ENCODE measurements at places on chromosomes 3 and 15.

DNA sequence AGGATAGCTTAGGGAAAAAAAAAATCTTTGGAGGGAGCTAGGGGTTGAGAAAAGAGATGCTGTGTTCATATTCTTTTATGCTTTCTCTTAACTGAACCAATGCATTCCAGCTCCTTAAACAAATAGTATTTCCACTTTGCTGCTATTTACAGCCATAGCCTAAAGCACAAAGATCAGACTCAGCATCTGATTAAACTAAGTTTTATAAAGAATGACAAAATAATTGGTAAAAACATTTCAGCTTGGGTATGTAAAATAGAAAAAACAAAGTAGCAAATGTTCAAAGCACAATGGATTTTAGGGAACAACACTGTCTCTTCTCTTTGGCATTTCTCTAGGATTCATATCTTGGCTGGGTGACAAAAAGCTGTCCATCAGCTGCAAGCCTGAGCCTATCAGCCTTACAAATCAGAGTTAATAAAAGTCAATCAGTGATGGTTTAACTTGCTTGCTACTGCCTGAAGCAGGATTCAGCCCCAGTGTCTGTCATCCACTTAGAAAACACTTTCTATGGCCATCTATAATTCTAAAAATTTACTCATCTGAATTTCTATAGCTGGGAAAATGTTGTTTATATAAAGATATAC, 232.1 kb upstream of the CDIN1 start:
- DNase-seq = no peak

DNA sequence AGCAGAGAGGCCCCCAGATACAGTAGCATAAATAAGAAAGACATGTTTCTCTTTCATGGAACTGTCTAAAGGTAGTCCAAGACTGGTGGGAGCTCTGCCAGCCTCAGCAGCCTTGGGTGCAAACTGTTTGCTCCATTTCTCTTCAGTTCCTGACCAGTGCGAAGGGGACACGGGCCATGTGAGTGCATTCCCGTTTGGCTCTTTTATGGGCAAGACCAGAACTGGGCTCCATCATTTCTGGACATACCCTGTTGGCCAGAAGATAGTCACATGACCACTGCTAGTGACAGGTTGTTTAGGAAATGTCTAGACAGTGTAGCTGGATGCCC, 45.5 kb downstream of the CHCHD6 start:
- DNase-seq = no peak

DNA sequence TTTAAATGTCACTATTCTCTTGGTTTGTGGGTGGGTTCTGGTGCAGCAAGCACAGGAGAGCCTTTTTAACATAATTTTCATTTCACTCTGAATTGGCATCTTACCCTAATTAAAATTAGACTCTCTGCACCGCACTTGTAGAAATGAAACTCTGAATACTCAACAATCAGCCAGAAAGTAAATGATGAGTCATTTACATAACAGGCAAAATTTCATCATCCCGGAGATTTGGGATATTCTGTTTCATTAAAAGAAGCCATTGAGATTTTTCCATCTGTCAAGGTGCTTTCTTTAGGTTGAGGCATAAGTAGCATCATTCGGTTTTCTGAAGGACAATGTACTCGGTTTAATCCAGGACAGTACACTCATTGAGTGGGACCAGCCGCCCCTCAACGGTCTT, 111.0 kb downstream of the RFTN1 start:
- DNase-seq = no peak

DNA sequence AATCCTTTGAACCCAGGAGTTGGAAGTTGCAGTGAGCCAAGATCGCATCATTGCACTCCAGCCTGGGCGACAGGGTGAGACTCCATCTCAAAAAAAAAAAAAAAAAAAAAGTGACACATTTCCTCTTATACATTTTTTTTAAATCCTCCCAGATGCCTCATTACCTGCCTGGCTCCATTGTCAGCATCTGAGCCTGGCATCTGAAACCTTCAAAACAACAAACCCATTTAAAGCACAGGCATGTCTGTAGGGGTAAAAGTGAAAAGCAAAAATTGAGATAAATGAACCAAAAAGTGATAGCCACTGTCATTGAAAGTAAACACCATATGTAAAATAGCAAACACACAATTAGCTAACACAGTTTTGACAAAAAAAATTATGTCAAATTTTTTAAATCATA, 38.6 kb downstream of the OSBPL10 start:
- DNase-seq = no peak

- no peak for DNase-seq
Observed at GRCh38 chr3:77563012-77563411, 523.1 kb downstream of the ROBO2 start.

GRCh38 chr15:90838139-90838538, 30.2 kb upstream of the FURIN start:
- peak; percentile 58 for DNase-seq

DNA sequence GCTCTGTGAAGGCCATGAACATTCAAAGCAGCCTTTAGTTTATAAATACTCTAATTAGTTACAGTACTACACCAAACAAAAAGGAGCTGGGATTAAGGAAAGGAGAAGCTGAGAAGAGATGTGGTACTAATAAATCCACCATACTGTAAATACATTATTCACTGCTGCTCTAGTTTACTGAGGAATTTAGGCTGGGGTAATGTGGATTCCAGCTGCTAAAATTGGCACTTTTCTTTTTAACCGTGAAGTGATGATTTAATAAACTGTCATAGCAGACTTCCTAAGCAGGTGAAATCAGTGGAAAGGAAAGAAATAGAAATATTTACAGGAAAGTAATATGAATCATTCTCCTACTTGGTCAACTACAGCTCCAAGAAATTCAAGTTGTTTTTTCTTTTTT, 88.7 kb downstream of the TFG start:
- no peak for DNase-seq

DNA sequence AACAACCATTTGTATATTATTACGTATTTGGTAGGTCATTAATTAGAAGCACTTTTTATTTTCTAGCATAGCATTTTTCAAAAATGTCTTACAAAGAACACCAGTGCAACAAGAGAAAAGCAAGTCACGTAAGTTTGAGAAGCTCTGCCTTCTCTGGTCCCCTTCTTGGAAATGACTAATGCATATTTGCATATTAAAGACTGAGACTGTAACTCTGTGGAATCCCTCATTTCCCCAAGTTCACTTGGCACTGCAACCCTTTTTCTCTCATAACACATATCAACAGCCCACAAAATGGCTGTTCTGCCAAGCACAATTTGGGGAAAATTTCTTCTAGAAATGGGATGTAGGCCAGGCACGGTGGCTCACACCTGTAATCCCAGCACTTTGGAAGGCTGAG, 176.3 kb downstream of the ERC2 start:
- no peak for DNase-seq

DNA sequence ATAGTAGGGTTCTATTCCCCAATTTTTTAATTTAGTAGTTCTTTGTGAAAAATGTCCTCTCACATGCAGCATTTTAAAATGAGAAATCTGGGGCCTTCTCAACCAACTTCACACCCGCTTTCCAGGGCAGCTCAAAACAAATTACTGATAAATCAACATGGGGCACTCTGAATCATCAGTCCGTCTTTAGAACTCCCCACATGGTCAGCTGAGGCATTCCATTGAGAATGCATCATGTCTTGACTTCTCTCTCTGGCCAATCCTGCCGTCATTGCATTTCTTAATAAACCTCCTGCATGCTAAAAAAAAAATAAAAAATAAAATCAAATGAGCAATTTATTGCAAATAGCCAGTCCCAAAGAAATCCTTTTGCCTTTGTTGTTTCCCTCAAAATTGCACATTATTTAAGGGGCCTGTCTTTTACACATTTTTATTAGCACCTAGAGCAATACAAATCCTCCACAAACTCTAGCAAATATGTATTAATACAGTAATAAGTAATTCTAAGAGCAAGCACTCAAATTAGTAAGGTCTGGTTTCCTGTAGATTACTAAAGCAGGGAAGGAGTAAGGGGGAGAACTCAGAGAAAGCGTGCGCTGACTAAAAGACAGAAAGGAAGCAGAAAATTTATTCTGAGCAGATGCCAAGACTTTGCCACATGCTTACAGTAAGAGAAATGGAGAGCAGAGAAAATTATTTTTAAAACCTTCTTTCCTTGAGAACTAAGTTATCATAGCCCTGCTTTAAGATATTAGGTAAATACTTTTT, 175.7 kb downstream of the TNIK start:
- no peak for DNase-seq

DNA sequence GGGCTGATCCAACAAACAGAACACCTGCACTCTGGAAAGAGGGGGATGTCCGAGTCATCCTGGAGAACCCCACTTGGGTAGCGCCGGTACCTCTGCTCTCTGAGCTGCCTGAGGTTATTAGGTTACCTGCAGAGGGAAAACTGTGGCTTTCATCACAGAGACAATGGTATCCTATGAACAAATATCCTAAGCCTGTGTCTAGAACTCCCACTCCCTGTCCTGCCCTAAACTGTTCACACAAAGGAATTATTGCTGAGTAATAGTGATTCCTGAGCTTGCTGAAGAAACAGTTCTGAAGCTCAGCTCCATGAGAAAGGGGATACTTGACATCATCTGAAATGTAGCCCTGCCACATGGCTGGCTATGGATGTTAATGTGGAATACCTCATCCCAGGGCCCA, 31.9 kb upstream of the WNT5A start:
- no peak for DNase-seq

DNA sequence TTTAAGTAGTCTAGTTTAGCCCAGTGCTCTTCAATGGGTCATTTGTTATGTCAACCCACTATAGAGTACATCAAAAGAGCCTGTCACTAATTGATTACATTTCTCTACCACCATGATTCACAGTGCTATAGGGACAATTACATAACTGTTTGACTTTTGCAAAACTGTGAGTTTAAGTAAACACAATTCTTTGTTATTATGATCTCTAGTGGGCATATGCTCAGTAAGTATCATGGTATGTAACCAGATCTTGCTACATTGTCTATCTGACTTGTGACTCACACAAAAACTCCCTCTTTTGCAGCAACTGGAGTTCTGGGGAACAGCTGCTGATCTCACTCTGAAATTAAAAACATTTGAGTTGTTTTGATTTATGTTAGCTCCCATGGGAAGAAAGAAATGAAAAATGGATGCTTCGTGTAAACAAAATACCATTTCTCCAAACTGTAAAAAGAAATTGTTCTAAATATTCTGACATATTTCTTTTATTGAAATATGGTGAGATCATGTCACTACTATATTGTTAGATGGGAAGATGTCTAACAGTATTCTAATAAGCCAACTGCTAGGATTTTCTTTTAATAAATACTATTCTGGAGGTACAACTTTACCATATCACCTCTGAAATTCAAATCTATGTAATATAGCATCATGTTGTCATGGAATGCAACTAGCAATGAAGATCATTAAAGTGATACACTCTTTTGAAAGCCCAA, 470.4 kb downstream of the ROBO1 start:
- DNase-seq = no peak

DNA sequence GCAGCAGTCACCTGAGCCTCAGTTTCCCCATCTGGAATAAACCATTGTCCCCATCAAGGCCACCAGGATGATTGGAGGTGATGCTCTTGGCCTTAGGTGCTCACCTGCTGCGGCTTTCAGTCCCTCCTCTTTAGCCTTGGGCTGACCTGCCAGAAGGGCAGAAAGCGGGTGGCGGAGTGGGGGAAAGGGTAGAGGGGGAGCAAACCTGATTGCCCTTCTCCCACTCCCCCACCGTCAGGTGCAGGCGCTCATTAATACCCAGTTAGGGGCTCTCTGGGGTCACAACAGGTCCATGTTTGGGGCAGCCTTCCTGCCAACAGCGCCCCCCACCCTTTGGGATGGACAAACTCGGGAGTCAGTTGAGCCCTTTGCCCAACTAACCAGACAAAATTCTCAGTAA, 50.5 kb downstream of the GRIP2 start:
- DNase-seq = no peak

- DNase-seq = no peak
Observed at GRCh38 chr15:76310475-76311099, 682 bp downstream of the ETFA start.

DNA sequence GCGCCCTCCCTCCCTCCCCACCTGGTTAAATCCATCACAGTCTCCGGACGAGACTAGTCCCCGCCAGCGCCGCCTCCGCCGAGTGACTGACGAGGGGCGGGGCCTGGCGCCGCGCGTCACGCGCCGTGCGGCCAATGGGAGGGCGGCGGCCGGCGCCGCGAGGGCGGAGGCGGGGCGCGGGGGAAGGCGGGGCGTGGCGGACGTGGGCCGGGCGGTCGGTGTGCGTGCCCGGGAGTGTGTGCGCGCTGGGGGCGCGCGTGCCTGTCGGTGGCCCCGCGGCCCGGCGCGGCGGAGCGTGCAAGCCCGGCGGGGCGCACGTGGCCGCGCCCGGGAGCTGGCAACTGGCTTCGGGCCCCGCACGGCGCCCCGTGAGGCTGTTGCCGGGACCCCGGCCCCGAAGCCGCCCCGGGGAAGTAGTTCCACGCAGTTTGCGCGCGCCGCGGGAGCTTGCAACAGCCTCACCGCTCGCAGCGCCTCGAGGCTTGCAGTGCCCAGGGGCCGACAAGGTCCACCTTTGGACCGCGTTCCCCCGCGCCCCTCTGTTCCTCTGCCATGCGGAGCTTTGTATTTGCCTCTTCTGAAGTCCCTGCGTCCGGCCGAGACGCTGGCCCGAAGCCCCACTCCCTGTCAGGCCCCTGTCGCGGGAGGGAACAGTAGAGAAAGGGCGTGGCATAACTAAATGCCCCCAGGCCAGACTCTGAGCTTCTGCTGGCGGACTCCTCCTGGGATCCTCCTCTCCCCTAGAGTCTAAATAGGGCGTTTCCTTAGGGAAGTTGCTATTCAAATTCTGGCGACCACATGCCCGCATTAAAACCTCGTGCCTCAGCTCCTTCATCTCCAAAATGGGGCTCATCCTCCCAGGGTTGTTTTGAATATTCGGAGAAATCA, 400.9 kb downstream of the SHQ1 start:
- peak; percentile 90 for DNase-seq

DNA sequence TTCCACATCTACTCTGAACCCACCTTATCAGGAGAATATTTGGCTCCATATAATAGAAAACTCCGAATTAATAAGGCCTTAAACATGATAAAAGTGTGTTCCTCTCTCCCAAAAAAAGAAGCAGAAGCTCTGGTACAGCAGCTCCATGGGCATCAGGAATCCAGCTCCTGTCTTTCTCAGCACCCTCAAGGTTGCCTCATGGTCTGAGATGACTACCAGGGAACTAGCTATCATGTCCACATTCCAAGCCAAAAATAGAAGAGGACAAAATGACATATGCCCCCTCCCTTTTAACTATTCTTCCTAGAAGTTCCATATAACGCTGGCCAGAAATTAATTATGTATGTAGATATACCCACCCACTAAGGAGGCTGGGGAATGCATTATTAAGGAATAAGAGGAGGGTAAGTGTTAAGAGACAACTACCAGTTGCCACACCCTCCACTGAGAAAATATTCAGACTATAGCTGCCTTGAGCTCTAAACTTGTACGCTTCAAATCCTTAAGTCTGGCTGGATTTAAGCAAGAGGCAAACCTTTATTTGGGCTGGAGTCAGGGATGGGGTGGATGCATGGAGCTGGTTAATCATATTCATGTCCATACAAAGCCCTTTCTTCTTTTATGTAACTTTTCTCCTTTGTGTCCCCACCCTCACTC, 35.8 kb upstream of the CTDSPL start:
- no peak for DNase-seq
